ENCODE measurements at places on chromosomes 16 and 17. TPM values are rescaled to one million over a fixed set of nuclear protein-coding genes. Genes with fewer than 3 reads are reported as not detected.

The PYY gene
- not detected for total RNA-seq

The HAP1 gene
- total RNA-seq, result 1.1 TPM

The PRAC2 gene
- total RNA-seq, result not detected

The SMIM36 gene
- not detected for total RNA-seq

All from A549 treated with DMSO at 1 μM for 4 hours (cell line).